ENCODE measurements at places on chromosomes 5 and 9.

GRCh38 chr5:132424167-132424880 is 54.8 kb downstream of the SLC22A5 start:
- DNase-seq, result no peak

GRCh38 chr9:106969696-106970095 is 106.7 kb downstream of the ZNF462 start:
- DNase-seq, result no peak

DNA sequence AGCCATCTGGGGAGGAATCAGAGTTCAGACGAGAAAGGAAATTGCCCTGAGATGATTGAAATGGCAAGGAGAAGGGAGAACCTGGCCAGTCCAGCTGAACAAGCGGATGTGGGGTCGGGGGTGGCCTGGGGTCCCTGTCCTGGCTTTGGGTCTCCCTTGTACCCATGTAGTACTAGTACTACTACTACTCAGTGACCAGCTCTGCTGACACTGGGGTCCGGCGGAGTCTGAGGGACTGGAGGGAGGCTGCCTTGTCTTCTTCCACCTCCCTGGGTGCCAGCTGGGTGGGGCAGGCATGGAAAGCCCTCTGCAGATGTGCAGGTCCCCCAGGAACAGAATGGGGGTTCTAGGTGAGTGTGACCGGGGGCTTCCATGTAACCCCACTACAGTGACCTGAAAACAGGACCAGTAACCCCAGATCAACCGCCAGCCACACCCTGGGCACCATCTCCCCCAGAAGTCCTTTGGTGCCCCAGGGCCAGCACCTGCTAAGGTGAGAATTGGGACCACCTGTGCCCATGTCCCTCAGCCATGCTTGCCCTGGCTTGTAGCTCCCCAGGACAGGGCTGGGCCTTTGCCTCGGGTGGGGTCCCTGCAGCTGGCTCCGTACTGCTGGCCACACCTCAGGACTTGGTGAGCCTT is 89.1 kb upstream of the COL5A1 start:
- DNase-seq, result no peak

GRCh38 chr5:66170195-66170919 is 26.3 kb downstream of the SREK1 start:
- no peak for DNase-seq

DNA sequence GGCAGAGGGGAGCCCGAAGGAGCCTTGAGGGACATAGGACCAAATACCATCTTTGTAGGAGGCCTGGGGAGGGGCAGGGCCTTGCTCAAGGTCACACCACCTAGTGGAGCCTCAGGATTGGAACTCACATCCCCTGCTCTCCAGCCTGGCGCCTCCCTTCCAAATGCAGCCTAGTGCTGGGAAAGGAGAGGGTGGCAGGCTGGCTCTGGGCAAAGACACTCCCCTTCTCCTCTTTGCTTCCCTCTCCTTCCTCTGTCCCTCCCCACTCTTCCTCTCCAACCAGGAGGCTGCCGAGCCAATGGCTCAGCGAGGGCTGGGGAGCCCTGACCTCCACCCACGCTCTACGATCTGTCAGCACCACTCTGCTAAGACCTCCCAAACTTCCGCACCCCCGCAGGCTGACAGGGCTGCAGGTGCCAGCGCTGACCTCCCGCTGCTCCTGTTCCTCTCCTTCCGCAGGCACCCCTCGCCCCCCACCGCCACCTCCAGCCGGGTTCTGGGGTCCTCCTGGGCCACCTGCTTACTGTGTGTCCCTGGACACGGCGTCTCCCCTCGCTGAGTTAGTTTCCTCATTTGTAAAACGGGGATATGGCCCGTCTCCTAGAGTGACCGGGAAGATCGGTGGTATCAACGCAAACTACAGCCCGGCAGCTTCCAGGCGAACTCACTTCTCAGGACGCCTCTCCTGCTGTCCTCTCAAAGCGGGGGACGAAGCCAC is 52.9 kb downstream of the C9orf50 start:
- DNase-seq, result peak; percentile 50

- no peak for DNase-seq
Observed at GRCh38 chr9:928363-929042, 48.0 kb upstream of the DMRT3 start.

DNA sequence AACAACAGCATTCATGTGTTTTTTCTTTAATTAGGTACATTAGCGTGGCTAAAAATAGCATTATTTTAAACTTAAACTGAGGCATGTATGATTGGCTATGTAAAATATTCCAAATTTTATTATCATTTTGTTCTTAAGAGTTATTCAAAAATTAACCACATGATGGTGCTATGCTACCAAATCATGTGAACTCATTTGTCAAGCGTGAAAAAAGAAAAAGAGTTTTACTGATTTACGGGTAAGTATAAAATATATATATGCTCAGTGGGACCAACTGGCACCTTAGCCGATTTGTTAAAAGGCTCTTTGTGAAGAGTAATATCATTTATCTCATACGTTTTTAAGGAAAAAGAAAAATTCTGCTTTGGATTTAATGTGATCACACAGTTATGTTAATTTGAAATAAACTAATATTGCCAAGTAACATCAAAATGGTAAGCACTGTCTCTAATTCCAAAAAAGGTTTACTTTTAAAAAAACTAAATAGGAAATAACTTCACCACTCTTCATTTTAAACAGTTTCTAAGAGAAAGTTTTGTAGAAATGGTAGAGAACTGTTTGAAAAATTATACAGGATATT is 1042.3 kb downstream of the CDH12 start:
- DNase-seq, result peak; percentile 10

DNA sequence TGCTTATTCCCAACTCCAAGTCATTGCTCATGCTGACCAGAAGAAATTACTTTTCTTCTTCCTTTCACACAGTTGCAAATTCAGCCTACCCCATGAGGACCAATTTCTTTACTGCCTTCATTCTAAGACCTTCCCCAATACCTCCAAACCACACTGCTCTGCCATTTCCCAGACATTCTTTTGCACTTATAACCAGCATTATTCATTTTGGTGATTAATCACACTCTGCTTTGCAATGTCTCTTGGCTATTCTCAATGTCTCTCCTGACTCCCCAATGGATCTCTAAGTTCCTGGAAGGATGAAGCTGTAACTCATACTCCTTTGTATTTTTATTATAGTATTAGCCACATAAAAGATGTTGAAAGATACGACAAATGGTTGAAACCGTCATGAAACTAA is 105.7 kb upstream of the RANBP3L start:
- no peak for DNase-seq

GRCh38 chr9:14303100-14303499 is 10.8 kb downstream of the NFIB start:
- DNase-seq, result no peak
